RWPE1 (cell line): ENCODE measurements at places on chromosomes 2 and 18.

GRCh38 chr18:60870261-60871153, 462.7 kb upstream of the CDH20 start:
- no peak for DNase-seq

DNA sequence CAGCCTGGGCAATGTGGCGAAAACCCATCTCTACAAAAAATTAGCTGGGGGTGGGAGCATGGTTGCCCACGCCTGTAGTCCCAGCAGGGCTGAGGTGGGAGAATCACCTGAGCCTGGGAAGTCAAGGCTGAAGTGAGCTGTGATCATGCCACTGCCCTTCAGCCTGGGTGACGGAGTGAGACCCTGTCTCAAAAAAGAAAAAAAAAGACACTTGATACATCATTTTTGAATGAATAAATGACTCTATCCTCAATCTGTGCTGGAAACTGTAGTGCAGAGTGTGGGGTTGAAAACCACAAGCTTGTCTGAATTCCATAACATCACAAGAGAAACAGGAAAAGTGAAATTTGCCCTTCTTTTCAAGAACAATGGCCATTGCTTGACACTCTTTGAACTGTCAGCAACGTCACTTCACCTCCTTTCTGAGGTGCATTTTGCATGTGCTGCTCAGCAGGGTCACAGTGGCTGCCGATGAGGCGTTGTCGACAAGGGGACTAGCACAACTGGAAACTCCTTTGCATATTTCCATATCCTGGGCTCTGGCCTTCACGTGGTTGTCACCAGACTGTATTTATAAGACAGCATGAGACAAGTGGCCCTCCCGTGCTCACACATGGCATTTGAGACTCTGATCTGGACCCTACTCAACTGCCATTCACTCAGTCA, 54.2 kb downstream of the DDX1 start:
- no peak for DNase-seq

GRCh38 chr18:3207565-3207964, 12.2 kb downstream of the MYOM1 start:
- peak; percentile 71 for DNase-seq

DNA sequence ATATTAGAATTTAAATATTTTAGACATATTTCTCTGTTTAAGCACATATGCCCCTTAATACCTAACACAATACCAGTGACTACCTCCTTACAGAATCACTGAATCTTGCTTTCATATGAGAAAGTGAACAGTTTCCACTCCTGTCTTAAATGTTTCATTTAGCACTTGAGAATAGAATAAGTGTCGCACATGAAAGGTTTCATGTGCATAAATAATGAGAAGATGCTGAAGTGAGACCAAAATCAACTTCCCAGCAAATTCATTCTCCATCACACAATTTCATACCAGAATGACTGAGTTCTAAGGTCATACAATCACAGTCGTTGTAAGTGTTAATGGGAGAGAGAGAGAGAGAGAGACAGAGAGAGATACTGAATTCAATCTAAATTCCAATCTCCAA, 51.2 kb downstream of the ATIC start:
- no peak for DNase-seq

GRCh38 chr18:60082282-60082681, 182.5 kb downstream of the PMAIP1 start:
- DNase-seq, result no peak

GRCh38 chr18:28541276-28541930, 364.5 kb upstream of the CDH2 start:
- DNase-seq, result no peak

- no peak for DNase-seq
Observed at GRCh38 chr2:124046332-124046731, 21.2 kb downstream of the CNTNAP5 start.

DNA sequence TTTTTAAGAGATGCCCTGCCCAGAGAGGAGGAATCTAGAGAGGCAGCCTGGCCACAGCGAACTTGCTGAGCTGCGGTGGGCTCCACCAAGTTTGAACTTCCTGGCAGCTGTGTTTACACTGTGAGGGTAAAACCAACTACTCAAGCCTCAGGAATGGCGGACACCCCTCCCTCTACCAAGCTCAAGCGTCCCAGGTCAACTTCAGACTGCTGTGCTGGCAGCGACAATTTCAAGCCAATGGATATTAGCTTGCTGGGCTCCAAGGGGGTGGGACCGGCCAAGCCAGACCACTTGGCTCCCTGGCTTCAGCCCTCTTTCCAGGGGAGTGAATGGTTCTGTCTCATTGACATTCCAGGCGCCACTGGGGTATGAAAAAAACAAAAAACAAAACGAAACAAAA, 289.4 kb downstream of the KCNS3 start:
- DNase-seq, result no peak

- DNase-seq, result no peak
Observed at GRCh38 chr2:157334335-157334734, 8.7 kb upstream of the ERMN start.

GRCh38 chr18:21194871-21195771, 46.9 kb upstream of the GREB1L start:
- peak; percentile 23 for DNase-seq

DNA sequence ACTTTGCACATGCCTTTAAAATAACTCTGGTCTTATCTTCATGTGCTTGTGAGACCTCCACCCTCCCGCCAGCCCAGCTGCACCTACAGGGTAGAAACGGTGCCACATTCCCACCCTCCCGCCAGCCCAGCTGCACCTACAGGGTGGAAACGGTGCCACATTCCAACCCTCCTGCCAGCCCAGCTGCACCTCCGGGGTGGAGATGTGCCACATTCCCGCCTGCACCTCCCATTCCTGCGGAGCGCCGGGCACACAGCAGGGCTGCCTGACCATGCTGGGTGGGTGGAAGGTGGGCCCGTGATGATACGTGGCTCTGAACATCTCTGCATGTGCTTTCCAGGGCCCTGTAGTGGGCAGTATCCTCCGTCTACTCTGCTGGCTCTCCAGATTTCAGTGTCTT, 243.7 kb upstream of the PXDN start:
- no peak for DNase-seq

DNA sequence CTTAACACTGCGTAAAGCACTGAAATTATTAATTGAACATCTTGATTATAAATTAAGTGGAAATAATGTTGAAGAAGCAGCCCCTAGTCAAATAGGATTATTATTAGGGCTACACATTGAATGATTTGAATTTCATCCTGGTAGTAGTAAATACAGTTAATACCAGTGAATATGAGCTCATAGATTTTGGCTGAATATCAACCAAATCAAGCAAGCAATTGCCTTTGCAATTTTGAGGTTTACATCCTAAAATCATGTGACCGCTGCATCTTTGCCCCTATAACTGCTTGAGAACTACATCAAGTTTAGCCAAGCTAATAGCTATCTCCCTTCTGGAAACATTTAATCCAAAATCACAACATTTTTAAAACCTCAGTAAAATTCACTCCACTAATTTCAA, 801.2 kb upstream of the PIK3C3 start:
- no peak for DNase-seq

GRCh38 chr2:85705680-85706039, 11.5 kb downstream of the GNLY start:
- DNase-seq, result peak; percentile 86

DNA sequence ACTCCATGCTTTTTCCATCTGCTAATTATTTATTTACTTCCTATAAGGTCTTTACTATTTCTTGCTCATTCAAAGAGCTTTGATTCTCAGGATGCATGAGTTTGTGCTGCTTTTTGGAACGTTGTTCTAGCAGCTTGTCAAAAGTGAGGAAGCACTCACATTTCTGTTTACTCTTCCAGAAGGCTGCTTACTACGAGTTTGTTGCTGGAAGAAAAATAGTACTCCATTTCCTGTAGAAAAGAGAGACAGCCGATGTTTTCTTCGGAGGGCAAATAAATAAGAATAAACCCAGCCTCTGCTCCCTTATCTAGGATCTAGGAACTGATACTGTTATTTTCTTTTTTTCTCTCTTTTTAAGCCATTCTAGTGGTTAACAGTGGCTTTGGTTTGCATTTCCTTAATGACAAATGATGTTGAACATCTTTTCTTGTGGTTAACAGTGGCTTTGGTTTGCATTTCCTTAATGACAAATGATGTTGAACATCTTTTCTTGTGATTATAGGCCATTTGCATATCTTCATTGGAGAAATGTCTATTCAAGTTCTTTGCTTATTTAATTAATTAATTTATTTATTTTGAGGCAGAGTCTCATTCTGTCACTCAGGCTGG, 20.5 kb downstream of the CYP27A1 start:
- DNase-seq, result no peak

- DNase-seq, result no peak
Observed at GRCh38 chr18:27400001-27400400, 214.9 kb upstream of the CHST9 start.

- DNase-seq, result no peak
Observed at GRCh38 chr2:13601506-13601905, 884.8 kb downstream of the TRIB2 start.

DNA sequence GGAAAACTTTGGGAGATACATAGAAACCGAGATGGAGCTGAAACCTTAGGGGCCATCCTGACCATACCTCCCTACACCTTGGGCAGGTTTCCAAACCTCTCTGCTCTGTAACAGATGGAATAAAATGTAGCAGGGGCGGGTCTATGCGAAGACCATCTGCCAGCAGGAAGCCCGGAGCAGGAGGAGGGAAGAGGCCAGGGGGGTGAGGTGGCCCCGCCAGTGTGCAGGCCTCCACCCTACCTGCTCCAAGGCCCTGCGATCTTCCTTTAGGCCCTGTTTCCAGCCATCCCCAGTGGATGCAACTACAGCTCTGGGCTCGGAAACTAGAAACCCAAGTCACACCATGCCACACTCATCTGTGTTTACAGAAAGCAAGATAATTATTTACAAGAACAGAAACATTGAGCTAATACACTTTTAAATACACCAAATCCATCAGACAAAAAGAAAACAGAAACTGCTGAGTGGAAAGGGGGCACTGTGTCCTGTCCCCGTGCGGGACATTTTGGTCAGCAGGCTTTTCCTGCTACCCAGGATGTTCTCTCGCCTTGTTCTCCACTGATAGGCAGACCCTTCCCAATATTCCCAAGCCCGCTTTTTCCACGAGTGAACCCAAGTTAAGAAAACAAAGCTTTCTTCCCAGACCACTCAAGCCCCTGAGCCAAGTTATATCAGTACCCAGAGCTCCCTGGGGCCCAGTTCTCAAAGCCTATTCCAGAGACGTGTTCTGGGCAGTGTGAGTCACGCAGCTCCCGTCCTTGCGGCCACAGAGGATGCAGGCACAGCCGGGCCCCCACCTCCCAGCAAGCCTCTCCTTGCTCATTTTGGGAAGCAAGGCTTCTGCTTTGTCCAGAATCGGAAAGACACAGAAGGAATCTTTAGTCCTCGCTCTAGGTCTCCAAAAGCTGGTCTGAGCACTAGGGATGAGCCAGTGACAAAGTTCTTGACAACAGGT, 17.3 kb downstream of the CIB4 start:
- no peak for DNase-seq

- DNase-seq, result no peak
Observed at GRCh38 chr2:51795248-51795888, 763.4 kb upstream of the NRXN1 start.

DNA sequence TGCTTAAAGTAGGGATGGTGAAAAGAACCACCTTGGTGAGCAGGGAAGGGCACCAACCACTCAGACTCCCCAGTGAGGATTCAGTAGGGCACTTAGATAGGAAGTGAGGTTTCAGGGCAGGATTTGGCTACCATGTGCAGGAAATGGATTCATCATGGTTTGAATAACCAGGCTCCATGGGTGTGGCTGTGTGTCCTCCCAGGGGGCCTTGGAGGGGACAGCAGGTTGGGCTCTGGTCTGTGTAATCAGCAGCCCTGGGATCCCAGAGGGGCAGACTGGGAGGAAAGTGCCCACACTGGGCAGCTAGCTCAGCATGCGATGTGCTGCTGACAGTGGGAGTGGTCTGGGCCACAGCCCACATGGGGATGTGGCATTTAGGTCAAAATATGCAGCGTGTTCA, 224.6 kb downstream of the CELF4 start:
- no peak for DNase-seq

DNA sequence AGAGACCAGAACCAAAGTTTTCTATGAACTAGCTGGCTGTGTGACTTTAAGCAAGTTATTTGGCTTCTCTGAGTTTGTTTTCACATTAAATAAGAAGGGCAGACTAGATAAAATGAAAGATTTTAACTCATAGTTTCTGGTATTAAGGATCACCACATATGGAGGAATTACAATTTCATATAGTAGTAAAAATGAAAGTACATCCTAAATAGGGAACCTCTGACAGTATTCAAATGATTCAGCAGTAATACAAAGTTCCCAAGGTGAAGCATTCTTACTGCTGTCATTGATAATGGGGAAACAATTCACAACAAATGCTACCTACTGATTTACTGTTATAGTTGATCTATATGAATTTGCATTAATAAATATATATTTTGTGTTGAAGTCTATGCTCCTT, 170.3 kb upstream of the VRK2 start:
- DNase-seq, result no peak

- DNase-seq, result no peak
Observed at GRCh38 chr2:12051831-12052230, 305.4 kb downstream of the LPIN1 start.

DNA sequence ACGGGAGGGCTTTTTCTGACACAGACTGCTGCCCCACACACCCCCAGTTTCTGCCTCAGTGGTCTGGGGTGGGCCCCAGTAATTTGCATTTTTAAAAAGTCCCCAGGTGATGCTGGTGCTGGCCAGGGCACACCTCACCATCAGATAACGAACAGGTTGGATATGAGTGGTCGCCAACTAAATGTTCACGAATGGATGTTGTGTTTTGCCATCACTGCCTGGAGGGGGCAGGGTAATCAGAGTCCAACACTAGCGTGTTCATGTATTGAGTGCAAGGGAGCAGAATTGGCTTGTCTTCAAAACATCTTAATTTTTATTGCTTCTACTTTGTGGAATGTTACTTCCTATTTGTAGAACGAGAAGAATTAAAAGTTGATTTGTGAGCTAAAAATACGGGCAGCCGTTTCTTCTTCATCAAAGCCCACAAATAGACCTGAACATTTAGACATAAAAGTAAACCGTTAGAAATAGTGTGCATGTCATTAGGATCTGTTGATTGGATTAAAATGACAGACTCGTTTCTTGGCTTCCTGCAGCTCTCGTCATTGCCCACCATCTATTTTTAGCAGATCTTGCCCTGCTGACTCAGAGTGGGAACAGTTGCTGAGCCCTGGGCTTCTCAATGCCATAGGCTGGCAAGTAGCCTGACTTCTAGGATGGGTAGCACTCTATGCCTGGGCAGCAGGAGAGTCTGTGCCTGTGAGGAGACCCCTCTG, 45.2 kb downstream of the NCK2 start:
- DNase-seq, result peak; percentile 73

GRCh38 chr2:218260742-218261422, at the start of gene GPBAR1:
TSS of gene GPBAR1 (plus strand) at chr2:218261015. CDS start at chr2:218262725, 1,710 bp downstream.
- DNase-seq, result no peak

DNA sequence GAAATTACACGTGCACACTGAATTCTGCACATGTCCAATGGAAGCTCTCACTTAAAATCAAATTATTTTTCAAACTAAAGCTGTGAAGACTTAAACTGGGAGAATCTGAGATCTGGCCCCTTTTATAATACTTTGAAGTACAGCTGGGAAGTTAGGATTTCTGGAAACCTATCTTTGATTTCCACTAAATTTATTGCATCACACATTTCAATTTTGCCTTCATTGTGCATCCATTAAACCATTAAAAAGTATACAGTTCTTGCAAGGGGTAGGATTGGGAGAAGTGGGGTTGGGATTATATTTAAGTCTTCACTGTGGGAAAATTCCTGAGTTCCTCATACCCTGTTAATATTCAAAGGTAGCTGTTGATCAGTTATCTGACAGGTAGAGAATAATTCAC, 1229.6 kb upstream of the ZEB2 start:
- no peak for DNase-seq
